Dermis blood vessel endothelial cell (primary cell): ENCODE measurements at places on chromosomes 7 and 10. TPM values are rescaled to one million over a fixed set of nuclear protein-coding genes. Genes with fewer than 3 reads are reported as not detected.

FRAT1 gene
- total RNA-seq: 5.4 and 6.6 TPM in 2 replicates

MMD2 gene
- total RNA-seq: not detected in 2 replicates

DNAJC12 gene
- total RNA-seq: 3.9 and 4.1 TPM in 2 replicates

ABCB1 gene
- 4.6 and 16.2 TPM in 2 replicates for total RNA-seq

MRLN gene
- not detected in 2 replicates for total RNA-seq

DNA sequence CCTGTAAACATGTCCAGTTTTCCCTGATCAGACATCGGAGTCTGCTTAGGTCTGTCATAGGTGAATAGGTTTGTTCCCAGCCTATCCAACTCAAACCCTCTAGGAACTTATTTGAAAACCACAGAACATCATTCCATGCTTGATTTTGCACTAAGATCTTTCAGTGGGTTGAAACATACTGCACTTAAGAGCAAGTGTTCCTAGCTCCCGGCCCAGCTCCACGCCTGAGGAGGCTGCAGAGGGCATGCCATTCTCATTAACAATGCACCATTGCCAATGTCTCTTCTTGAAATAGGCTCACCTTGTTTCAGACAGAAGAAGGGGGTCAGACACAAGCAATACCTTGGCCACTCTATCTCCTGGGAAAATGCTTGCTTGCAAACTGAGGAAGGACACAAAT is 78.0 kb upstream of the EGR2 start:
- DNase-seq: no peak

DNA sequence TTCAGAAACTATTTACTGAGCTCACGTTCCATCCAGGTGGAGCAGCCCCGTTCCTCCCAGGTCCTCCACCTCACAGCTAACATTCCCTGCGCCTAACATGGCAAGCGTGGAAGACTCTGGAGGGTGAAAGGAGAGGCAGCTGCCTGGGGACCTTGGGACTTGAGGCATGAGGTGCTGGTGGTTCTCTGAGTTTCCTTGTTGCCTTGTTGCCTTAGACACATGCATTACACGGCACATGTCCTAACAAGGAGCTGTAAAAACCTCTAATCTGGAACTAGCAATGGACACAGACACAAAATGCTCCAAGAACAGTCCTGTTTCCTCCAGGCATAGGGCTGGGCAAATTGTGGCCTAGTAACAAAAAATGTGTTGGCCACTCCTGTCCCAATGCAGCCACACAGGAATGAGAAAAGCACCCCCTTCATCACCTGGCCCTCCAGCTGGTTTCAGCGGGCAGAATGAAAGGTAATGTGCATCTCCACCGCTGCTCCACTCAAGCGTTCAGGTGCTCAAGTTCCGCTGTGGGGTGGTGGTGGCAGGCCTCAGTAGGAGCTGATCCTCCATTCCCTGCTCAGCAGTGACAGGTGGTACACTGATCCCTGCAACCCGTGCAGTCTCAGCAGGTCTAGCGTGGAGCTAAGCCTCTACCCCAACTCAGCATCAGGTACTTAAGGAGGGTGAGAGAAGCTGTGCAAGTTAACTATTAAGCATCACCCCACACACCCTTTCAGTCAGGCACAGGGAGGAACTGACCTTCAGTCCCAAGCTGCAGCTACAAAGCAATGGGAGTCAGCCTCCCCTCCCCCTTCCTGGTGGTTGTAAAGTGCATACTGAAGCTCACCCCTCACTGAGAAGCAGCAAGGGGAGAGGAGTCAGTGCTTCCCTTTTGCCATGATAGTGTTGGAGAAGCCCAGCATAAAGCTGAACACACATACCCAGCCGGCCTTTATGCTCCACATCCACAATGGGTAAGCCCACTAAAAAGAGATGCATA is 382.8 kb downstream of the SDK1 start:
- no peak for DNase-seq

- peak; percentile 24 for DNase-seq
These were observed 58.3 kb downstream of the WIPF3 start for GRCh38 chr7:29864656-29865055.

- no peak for DNase-seq
These were observed 218.1 kb downstream of the WDR11 start for GRCh38 chr10:121069061-121069850.

GRCh38 chr10:61786728-61787127 is 114.8 kb upstream of the ARID5B start:
- peak; percentile 55 for DNase-seq

GRCh38 chr10:101136007-101136707 is 5.1 kb downstream of the TLX1 start:
- DNase-seq: no peak
